ENCODE measurements at places on chromosomes 4 and X.

DNA sequence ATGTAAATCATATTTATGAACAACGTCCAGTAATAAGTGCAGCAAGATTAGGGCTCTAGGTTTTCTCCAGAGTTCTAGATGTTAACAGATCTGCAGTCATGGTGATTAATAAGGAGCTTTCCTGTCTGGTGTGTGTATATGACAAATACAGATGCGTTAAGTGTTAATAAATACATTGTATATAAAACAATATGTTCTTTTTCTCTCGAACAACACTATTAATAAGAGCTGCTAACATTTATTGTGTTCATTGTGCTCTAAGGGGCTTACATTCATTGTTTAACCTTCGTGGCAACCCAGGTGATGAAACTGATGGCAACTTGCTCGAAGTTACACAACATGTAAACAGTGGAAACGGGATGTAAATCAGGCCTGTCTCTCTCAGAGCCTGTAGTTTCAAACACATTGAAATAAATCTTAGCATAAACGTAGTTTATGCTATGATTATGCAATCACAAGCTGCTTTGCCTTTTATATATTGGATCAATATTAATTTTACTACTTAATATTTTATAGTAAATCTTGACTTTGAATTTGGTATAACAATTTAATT is 547 bp upstream of the CLGN start:
- no peak for DNase-seq

DNA sequence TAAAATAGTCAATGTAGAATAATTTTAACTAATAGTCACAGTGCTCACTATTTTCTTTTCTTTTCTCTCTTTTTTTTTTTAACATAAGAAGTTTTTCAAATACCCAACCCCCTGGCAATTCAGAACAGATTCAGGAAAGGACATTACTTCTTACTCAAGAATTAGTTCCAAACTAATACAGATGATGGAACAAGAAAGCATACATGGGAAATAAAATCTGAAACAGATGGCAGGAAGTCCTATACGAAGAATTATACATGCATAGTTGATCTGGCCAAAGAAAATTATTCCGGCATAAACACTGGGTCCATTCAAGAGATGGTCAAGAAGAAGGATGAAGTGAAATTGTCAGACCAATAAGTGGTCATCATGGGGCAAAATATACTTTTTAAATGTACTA is 614.4 kb upstream of the INTU start:
- DNase-seq: no peak

GRCh38 chr4:140092094-140092851 is 61.7 kb downstream of the MAML3 start:
- peak; percentile 50 for DNase-seq

DNA sequence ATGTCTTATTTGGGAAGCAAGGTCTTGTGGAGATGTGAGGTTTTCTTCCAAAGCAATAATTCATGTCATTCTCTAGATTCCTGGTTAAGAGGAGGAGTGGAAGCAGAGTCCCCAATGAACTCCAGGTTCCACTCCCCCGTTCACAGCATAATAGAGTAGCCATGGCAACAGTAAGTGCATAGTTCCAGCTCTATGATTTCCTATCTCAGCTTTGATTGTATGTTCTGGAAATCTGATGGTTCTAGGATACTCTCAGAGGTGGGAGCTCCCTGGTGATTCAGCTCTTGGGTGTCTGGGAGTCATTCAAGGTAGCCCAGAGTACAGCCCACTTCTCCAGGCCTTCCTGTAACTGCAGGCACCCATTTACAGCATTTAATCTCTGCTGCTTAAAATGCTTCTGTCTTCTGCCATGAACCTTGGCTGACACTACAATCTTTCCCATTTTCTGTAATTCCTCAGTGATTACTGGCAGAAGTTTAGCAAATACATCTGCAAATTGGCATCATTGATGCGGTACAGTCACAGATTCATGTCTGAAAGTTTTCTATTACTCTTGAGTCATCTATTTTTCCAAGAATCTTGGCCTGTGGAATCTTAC is 242.0 kb downstream of the MAPK10 start:
- no peak for DNase-seq

DNA sequence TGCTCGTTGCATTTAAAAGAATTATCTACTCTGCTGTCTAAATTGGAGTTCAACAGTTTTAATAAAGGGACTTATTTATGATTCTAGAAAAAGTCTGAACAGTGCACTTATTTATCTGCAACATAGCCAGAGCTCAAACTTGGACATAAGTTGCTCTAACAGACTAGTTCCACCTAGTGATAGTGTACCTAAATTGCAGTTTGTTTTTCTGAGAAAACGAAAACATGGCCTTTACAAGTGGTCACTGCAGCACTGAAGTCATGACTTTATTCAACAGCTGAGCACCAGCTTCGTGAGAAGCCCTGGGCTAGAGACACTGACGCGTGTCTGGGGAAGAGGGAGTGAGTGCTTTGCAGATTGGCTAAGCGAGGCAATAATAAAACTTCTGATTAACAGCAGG is 77.3 kb upstream of the IGSF1 start:
- peak; percentile 11 for DNase-seq

DNA sequence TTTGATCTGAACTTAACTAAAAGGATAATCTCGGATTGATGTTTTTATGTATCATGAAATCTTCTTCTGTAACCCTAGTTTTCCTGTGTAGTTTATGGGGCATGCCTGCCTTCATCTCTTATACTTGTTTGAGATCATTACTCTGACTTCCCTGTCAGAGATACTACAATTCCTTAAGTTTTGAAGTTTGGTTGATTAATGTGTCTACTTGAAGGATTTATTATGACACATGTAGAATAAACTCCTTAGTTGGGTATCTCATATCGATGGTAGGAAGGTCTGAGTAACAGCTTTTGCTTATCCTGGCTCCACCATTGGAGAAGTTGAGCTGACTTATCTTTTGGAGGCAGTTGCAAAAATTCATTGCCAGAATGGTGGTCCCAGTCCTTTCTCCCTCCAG is 46.7 kb downstream of the WWC2 start:
- DNase-seq: no peak

DNA sequence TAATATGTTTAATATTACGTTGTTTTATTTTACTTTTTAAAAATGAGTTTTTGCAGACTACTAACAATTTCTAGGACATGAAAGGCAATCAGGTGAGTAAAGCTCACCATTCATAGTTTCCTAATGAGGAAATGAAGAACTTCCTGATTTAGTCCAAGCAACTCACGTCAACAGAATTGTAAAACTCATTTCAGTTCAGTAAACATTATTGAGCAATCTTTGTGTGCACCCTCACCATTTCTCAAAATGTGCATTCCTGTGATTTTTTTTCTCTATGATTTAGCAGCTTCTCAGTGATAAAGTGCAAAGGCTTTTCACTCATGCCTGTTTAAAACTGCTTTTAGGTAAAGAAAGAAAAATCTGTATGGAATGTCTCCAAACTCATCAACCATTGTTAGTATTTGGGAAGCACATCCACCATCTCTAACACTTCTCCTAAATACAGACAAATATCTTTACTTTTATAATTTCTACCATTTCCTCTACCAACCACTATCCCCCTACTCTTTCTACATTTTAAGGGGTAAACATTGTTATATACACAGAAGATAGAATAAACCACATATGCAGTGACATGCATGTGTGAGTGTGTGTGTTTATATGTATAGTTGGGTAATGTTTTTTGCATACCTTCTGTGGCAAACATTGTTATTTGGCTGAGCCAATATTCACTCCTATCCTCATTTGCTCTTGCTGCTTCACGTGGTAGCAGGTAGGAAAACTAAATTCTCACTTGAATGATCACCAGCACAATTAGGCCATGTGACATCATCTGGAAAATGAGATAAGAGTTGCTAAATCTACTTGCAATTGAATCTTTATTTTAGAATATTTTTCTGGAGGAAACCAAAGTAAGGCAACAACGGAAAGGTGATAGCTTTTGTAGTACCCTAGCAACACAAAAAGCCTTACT is 54.7 kb upstream of the PRDM8 start:
- DNase-seq: no peak

DNA sequence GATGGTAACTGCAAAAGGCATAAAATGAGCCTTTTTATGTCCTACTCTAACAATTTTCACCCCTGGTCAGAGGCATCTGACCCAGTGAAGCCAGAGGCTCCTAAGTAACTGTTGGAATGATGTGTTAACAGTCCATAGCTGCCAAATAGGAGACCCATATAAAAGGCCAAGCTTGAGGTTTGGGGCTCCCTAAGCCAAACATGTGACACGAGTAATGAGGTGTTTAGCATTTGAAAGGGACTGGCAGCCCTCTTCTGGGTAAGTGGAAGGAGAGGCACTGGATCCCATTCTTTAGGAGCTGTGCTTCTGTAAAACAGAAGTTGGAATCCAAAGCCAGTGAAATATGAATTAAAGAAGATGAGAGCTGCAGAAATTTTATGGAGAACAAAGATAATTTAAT is 100.6 kb upstream of the PNPLA4 start:
- peak; percentile 9 for DNase-seq

GRCh38 chr4:110454441-110454840 is 21.5 kb upstream of the ENPEP start:
- DNase-seq: no peak

GRCh38 chrX:114017086-114017485 is 566.8 kb upstream of the HTR2C start:
- no peak for DNase-seq

GRCh38 chr4:98801259-98801725 is 127.6 kb downstream of the EIF4E start:
- no peak for DNase-seq

DNA sequence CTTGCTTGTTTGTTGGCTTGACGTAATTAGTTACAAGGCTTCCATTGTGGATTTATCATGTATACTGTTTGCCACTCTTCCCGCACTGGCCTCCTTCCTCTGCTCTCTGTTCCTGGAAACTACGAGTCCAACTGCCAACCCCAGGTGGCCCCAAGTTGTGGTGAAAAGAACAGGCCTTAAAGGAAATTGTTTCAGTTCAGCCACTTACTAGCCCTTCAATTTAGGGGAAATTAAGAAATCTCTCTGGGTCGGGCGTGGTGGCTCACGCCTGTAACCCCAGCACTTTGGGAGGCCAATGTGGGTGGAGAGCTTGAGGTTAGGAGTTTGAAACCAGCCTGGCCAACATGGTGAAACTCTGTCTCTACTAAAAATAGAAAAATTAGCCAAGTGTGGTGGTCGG is 28.0 kb downstream of the RBM47 start:
- no peak for DNase-seq

- DNase-seq: no peak
These were observed 143.2 kb upstream of the DGKK start for GRCh38 chrX:50613846-50614245.

DNA sequence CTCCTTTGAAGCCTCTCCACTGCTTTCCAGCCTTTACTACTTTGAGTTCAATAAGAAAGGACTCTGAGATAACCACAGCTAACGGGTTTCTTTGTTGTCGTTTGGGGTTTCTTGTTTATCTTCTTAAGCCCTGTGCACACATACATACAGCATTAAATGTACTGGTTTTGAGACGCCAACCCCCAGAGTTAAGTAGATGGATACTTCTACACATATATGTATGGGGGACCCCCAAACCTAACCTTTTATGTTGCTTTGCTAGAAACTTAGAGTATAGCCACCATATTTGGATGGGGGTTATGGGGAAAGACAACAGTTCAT is 697 bp downstream of the CEP135 start:
- no peak for DNase-seq

DNA sequence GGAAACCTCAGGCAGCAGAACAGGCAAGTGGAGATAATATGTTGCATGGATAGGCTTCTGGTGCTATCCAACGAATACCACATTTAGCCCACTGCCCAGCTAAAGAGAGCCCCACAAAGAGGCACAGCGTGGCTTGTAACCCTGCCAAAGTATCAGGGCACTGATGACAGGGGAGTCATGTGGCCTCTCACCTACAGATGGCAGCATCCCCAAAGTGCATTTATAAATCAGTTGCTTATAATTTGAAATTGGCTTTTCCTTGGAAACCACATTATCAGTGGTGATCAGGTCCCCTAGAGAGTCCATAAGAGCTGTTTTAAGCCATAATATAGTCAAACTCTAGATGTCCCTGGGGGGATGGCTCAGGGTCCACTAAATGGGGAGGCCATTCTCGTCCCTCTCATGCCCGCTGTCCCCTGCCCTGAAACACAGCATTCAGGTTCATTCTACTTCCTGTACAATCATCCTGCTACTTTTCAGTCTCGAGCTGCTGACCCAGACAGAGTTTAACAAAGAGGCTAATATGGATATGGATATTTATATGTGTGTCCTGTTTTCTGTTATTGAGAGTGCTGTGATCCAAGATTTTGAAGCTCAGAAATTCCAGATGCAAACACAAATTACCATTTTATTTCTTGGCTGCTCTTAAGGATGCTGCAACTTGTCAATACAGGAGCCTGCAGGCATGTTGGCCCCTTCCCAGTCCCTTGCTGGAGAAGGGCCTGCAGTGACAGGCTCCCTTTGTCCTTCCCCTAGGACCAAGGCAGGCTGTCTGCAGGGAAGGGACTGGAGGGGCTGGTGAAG is 28.5 kb downstream of the SRPX start:
- DNase-seq: peak; percentile 4

DNA sequence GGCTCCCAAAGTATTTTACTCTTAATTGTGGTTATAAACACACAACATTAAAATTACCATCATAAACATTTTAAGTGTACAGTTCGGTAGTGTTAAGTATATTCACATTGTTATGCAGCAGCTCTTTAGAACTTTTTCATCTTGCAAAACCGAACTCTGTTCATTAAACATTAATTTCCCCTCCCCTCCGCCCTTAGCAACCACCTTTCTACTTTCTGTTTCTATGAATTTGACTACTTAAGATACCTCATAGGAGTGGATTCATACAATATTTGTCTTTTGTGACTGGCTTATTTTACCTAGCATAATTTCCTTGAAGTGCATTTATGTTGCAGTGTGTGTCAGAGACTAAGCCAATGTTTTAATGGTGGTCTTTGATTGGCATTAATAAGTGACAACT is 32.6 kb downstream of the IL13RA1 start:
- DNase-seq: no peak

DNA sequence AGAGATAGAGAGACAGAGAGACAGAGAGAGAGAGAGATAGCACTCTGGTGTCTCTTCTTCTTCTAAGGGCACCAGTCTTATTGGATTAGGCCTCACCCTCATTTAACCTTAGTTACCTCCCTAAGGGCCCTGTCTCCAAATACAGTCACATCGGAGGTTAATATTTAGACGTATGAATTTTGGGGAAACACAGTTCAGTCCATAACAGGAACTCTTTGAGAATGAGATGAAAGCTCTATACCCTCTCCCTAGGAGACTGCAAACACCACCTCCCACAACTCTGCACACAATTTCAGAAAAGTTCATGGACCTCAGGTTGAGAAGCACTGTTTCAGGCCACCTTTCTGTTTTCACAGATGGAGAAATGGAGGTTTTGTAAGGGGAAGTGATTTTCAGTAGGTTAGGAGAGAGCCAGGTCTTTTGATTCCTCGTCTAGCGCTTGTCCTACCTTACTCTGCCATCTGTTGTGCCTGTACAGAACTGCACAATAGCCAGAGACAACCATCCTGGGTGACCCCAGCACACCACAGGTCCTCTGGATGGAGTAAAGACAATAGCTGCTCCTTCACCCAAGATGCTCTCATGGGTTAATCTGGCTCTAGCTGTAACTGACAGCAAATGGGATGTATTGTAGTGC is 16.9 kb upstream of the LOC101059915 start:
- no peak for DNase-seq

Measured in iPS-NIHi11 (cell line).